ENCODE measurements at places on chromosomes 12 and 14.

- no peak for DNase-seq
These were observed 6.6 kb upstream of the PPM1A start for GRCh38 chr14:60242429-60242828.

- DNase-seq: no peak
These were observed 62.7 kb upstream of the PTGR2 start for GRCh38 chr14:73788701-73789551.

- no peak for DNase-seq
These were observed 991.4 kb downstream of the NRXN3 start for GRCh38 chr14:79161571-79161970.

- no peak for DNase-seq
These were observed 104.8 kb downstream of the UNC79 start for GRCh38 chr14:93535537-93535936.

- DNase-seq: no peak
These were observed 244.2 kb downstream of the DPF3 start for GRCh38 chr14:72649603-72650227.

- DNase-seq: no peak
These were observed 33.3 kb downstream of the RAD52 start for GRCh38 chr12:916240-916639.

- DNase-seq: peak; percentile 22
These were observed 59.7 kb upstream of the C14orf132 start for GRCh38 chr14:95979339-95980042.

DNA sequence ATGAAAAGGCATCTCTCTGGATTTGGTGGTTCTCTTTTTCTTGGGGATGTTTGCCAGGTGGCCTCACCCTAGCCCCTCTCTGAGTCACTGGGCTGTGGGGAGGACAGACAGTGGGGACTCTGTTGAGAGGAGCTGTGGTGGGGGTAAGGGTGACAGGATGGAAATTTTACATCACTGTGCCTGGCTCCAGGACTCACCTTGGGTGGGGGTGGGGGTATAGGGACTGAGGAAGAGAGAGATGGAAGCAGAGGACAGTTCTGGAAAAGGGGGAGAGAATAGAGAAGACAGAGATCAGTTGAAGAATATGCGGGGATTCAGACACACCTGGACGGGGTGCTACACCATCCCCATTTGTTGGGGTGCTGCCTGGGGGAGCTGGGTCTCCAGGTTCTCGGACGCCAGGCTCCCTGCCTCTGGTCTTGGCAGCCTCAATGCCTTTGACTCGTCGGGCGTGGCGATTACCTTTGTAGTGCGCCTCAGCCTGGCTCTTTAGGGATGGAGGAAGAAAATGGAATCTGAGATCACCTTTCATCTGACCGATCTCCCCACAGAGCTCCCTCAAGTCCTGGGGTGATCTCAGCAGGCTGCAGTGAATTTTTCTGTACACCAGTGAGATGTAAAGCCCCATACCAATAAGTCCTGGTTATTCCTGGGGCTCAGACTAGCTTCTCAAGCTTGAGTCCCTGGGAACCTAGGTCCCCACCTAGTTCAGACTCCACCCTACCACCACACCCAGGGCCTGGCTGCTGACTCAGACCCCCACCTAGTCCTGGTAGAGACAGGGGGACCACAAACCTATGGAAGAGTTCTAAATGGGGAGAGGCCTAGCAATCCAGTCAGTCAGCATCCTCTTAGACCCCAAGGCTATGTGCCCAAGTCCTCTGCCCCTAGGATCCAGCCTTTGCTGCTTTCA lies 9.6 kb upstream of the GPR84 start:
- no peak for DNase-seq

DNA sequence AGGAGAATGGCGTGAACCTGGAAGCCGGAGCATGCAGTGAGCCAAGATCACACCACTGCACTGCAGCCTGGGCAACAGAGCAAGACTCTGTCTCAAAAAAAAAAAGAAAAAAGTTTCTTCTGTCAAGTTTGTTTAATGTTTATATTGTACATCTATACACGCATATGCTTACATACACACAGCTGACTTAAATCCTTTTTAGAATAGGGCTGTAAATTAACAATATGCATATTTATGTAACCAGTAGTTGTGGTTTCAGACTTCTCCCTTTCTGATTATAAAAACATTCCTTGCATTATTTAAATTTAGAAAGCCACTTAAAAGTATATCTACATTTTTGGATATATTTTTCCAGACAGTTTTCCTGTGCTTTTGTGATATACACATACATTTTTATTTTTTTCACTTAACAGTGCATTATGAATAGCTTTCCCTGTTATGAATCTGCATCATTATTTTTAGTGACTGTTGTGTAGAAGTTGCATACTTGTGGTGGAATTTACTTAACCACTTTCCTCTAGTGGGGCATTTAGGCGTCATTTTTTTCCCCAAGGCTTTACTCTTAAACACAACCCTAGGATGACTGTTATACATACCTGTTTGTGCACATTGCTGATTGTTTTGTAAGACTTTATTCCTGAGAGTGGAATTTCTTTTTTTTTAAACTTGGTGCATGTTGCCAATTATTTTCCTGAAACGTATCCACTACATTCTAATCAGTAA lies 29.4 kb downstream of the POLR3B start:
- no peak for DNase-seq
